Activated gamma-delta T cell (primary cell): ENCODE measurements at places on chromosomes 1 and 21.

DNA sequence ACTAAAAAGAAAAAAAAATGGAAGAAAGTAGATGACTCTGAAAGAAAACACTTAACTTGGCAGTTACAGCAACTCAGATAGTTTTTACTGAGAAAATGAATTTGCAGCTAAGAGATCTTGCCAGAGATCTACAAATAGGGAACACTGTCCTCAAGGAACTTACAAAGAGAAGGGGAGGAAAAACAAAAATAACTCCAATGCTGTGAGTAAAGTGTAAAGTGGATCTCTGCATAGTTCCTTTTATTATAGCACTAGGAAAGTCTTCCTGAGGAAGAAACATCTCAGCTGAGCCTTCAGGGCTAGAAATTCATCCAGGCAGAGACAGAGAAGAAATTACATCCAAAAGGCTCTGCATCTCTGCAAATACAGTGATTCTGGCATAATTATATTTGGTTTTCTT lies 3.9 kb downstream of the CD1B start:
- DNase-seq, result no peak

GRCh38 chr1:155003766-155004351 lies 1.3 kb downstream of the ZBTB7B start:
- DNase-seq, result no peak

- DNase-seq, result no peak
Observed at GRCh38 chr1:28882009-28882628, 32.2 kb upstream of the EPB41 start.

DNA sequence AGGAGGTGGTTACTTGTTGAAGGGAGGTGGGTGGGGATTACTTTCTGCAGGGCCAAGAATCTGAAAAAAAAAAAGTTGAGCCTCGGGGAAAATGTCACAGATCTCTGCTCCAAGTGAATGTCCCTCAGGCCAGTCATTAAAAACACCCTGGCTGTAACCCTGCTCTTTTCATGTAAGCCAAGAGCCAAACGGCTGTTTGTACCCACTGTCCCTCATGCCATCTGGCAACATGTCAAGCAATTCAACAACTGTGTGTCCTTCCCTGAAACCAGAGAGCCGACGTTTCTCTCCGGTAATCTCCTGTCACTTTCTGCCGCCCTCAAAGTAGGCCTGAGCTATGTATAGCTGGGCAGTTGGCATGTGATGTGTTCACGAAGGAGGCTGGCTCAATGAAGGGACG lies 14.7 kb downstream of the CASQ2 start:
- DNase-seq, result no peak

DNA sequence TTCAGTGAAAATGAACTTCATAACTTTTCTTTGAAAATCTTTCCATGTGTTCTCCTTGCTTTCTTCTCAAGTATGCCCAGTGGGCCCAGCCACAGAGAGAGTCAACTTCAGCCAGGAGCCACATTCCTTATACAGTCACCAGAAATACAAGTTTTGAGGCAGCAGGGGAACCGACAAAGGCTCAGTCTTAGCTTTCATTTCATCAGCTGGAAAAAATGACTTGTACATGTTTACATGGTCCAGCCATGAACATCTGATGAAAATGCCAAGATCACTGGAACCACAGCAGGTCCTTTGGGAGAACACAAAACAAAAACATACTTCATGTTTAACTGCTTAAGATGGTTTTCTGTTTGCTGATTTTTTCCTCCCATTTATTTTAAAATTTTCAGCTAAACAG lies 72.5 kb downstream of the SYDE2 start:
- no peak for DNase-seq

GRCh38 chr21:43669828-43670605 lies 10.7 kb downstream of the RRP1B start:
- no peak for DNase-seq

- no peak for DNase-seq
Observed at GRCh38 chr1:111481387-111482221, 7.8 kb downstream of the C1orf162 start.

- DNase-seq, result no peak
Observed at GRCh38 chr21:36964827-36965719, 1.4 kb downstream of the HLCS start.

- no peak for DNase-seq
Observed at GRCh38 chr1:28642056-28642846, 616 bp downstream of the TAF12 start.

- DNase-seq, result no peak
Observed at GRCh38 chr1:99465176-99465900, 180.6 kb upstream of the PALMD start.

GRCh38 chr1:236861560-236862218 lies 66.6 kb downstream of the MTR start:
- DNase-seq, result no peak

GRCh38 chr1:5753549-5754421 lies 238.4 kb downstream of the NPHP4 start:
- no peak for DNase-seq

- no peak for DNase-seq
Observed at GRCh38 chr1:157960773-157961172, 32.7 kb upstream of the KIRREL1 start.

- no peak for DNase-seq
Observed at GRCh38 chr1:224873434-224874369, 55.8 kb upstream of the DNAH14 start.

DNA sequence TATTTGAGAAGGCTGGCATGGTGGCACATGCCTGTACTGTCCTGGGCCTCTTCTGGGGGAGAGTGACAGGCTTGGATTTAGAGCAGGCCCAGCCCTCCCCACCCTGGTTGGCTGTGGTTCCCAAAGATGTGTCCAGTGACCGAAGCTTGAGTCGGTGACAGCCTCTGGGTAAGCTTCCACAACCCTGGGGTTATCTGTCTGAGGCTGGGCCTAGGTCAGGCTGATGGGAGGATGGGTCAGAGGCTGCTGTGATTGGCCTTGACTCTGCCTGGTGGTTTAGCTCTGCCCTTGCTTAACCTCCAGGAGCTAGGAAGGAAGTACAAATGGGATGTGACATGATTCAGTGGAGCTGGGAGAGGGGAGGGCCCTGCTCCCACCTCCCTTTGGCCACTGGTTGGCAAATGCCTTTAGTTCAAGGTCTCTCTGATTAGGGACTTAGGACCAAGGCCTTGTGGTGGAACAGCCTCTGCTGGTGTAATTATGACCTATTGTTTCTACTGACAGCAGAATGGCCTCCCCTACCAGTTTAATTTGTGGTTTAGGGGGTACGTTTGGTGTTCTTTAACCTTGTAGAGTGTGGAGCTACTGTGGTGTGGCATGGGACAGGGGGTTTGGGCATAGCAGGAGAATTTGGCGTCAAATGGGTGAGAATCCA lies 16.6 kb downstream of the NUDC start:
- DNase-seq, result no peak

GRCh38 chr1:175904808-175905207 lies 161.4 kb upstream of the TNR start:
- no peak for DNase-seq

DNA sequence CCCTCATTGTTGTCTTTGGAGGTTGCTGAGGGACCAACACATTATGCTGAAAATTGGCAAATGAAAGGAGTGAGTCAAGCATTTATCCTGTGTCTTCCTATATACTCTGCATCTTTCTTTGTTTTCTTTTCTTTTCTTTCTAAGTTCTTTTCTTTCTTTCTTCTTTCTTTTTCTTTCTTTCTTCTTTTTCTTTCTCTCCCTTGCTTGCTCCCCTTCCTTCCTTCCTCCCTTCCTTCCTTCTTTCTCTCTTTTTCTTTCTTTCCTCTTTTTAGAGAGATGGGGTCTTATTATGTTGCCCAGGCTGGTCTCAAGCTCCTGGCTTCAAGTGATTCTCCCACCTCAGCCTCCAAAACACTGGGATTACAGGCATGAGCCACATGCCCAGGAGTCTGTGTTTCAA lies 28.3 kb upstream of the COX20 start:
- no peak for DNase-seq

GRCh38 chr1:62628506-62628905 lies 31.2 kb downstream of the ANGPTL3 start:
- DNase-seq, result no peak

DNA sequence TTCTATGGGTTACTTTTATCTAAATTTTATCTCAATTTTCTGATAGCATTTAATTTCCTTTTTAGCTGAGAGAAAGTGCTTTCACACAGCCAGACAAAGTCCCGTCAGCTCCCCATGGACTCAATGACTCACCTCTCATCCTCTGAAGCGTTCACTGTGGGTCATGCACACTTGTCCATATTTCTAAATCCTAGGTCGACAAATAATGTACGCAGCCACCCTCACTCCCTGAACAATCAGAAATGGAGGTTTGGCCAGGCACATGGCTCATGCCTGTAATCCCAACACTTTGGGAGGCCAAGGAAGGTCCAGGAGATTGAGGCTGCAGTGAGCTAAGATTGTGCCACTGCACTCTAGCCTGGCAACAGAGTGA lies 42.4 kb upstream of the COA6 start:
- DNase-seq, result no peak

DNA sequence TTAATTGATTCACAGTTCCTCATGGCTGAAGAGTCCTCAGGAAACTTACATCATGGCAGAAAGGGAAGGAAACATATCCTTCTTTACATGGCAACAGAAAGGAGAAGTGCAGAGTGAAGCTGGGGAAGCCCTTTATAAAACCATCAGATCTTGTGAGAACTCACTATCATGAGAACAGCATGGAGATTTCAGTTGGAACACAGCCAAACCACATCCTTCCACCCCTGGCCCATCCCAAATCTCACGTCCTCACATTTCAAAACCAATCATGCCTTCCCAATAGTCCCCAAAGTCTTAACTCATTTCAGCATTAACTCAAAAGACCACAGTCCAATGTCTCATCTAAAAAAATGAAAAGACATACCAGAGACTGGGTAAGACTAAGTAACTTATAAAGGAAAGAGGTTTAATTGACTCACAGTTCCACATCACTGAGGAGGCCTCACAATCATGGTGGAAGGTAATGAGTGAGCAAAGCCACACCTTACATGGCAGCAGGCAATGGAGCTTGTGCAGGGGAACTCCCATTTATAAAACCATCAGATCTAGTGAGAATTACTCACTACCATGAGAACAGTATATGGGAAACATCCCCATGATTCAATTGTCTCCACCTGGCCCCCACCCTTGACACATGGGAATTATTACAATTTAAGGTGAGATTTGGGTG lies 105.2 kb downstream of the MRPL39 start:
- DNase-seq, result no peak

GRCh38 chr1:162371611-162372010 lies 5.0 kb downstream of the SPATA46 start:
- DNase-seq, result no peak

DNA sequence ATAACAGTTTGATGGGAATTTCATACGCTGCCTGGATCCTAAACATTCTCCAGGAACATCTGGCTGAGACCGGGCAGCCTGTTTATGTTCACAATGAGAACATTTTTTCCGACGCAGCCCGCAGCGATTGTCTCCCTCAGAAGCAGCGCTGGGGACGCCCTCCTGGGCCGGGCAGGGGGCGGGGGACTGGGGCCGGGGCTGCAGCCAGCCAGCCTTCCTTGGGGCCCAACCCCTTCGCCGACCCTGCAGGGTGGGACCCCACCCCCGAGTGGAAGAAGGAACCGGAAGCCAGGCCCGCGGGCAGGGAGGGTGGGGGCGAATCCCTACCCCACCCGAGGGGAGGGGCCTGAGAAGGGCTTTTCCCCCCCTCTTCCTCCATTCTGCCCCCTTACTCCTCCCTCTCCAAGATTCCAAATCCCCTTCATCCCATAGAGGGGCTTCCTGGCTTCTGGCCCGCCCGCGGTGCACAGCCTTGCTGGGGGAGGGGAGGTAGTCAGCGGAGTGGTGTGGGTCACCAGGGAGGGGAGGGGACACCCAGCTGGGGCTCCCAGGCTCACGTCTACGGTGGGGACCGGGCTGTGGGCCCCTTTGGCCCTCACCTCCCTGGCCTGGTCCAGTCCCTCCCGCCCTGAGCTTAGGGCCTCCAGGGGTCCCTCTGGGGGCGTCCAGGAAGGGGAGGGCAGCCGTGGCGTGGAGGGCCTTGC lies 60.6 kb downstream of the WNT9A start:
- no peak for DNase-seq

DNA sequence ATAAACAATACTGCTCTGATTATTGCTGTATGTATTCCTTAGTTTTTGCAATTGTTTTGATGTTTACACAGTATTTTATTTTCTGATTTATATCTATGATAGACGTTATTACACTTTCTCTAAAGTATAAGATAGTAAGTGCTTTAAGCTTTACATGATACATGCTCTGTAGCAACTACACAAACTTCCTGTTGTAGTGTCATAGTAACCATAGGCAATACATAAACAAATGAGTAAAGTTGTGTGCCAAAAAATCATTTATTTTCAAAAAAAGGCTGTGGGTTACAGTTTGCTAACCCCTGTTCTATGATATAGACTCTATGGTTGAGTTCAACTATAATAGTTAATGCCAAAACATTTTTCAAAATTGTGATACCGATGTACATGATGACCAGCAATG lies 1156.4 kb downstream of the AMY1C start:
- DNase-seq, result no peak

DNA sequence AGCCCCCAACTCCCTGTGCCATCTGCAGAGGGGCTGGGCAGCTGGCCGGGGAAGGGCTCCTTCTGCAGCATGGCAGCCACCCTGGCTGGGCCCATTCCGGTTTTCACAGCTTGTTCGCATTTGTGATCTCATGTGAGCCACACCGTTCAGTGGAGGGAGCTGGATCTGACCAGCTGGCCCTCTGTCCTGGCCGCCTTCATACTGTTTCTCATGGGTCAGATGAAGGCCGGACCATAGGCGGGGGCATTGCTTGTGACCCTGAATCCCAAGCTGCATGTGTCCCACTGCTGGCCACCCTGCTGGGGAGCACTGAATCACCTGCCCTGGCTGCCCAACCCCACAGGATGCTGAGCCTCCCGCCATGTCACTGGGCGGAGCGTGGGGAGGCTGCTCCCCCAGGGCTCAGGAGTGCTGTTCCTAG lies 36.4 kb upstream of the PRSS38 start:
- no peak for DNase-seq

DNA sequence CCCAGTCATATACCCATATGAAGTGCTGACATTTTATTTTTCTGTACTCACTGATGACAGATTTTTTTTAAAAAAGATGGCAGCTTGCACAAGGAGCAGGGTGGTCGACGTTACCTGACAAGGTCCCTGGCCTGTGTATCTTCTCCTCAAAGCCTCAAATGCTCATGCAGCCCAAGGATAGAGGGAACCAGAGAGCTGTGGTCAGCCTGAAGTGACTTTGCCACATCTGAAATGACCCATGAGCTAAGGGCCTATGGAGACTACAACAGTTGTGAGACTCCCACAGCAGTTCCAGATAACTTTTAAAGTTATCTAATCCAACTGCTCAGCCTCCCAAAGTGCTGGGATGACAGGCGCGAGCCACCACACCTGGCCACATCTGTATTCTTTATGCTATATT lies 131.1 kb downstream of the GLUL start:
- DNase-seq, result no peak

GRCh38 chr1:67755619-67756018 lies 70.6 kb downstream of the GADD45A start:
- no peak for DNase-seq

GRCh38 chr1:210792250-210793102 lies 341.5 kb downstream of the KCNH1 start:
- no peak for DNase-seq
